ENCODE measurements at places on chromosomes 1 and 21. TPM values are rescaled to one million over a fixed set of nuclear protein-coding genes. Genes with fewer than 3 reads are reported as not detected.

PINK1 gene
- total RNA-seq, result 151 TPM

- H3K27me3 ChIP-seq, result no peaks in the 10 kb centered on the region
- no peak overlapping the region for H3K27ac ChIP-seq
- H3K36me3 ChIP-seq, result no peaks in the 10 kb centered on the region
- DNase-seq, result no peak
- H3K4me3 ChIP-seq, result no peak overlapping the region
- peaks cover 32% of the 10 kb centered on the region for H3K4me1 ChIP-seq
These were observed 7.6 kb upstream of the ENAH start for GRCh38 chr1:225660544-225660946.

PIGR gene
- not detected for total RNA-seq

DNA sequence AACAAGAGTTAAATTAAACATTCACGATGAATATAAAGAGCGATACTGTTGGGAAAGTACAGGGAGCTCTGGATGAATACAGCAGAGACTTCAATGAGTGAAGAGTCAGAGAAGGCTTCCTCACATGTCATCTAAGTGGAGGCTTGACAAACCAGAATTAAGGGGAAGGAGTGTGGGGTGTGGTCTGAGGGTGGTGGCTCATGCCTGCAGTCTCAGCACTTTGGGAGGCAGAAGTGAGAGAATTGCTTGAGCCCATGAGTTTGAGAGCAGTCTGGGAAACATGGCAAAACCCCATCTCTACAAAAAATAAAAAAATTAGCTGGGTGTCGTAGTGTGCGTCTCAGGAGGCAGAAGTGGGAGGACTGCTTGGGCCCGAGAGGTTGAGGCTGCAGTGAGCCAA, 8.7 kb downstream of the SDHB start:
- H3K4me1 ChIP-seq, result peaks cover 3% of the 10 kb centered on the region
- H3K27ac ChIP-seq, result no peak overlapping the region
- peaks cover 38% of the 10 kb centered on the region for H3K36me3 ChIP-seq
- no peaks in the 10 kb centered on the region for H3K27me3 ChIP-seq
- no peak overlapping the region for H3K4me3 ChIP-seq

CENPL gene
- total RNA-seq, result 16.9 TPM

AZIN2 gene
- 1.5 TPM for total RNA-seq

- H3K36me3 ChIP-seq, result no peaks in the 10 kb centered on the region
- H3K27ac ChIP-seq, result no peak overlapping the region
- no peak for DNase-seq
- no peaks in the 10 kb centered on the region for H3K27me3 ChIP-seq
- no peak overlapping the region for H3K4me3 ChIP-seq
- peaks cover 9% of the 10 kb centered on the region for H3K4me1 ChIP-seq
These were observed 46.6 kb downstream of the S1PR1 start for GRCh38 chr1:101283443-101283842.

- H3K36me3 ChIP-seq, result peaks cover 4% of the 10 kb centered on the region
- peaks cover 23% of the 10 kb centered on the region for H3K4me1 ChIP-seq
- H3K4me3 ChIP-seq, result no peak overlapping the region
- H3K27ac ChIP-seq, result no peak overlapping the region
- H3K27me3 ChIP-seq, result no peaks in the 10 kb centered on the region
These were observed 25.4 kb downstream of the ECE1 start for GRCh38 chr1:21264898-21265297.

- H3K4me3 ChIP-seq, result no peak overlapping the region
- no peaks in the 10 kb centered on the region for H3K36me3 ChIP-seq
- peak; percentile 21 for DNase-seq
- no peaks in the 10 kb centered on the region for H3K4me1 ChIP-seq
These were observed 101.5 kb upstream of the TLR5 start for GRCh38 chr1:223244366-223245103.

- H3K27ac ChIP-seq, result no peak overlapping the region
- DNase-seq, result peak; percentile 65
- no peaks in the 10 kb centered on the region for H3K36me3 ChIP-seq
- peaks cover 20% of the 10 kb centered on the region for H3K4me1 ChIP-seq
- peak overlapping the region; percentile 51 for H3K4me3 ChIP-seq
These were observed 26.2 kb downstream of the EXTL2 start for GRCh38 chr1:100868364-100868995.

GRCh38 chr1:53737648-53738204, 1.2 kb downstream of the GLIS1 start:
- no peaks in the 10 kb centered on the region for H3K36me3 ChIP-seq
- no peaks in the 10 kb centered on the region for H3K27me3 ChIP-seq
- no peak for DNase-seq
- H3K4me1 ChIP-seq, result peaks cover 33% of the 10 kb centered on the region
- H3K4me3 ChIP-seq, result no peak overlapping the region
- no peak overlapping the region for H3K27ac ChIP-seq

SHISAL2A gene
- total RNA-seq, result not detected

DNA sequence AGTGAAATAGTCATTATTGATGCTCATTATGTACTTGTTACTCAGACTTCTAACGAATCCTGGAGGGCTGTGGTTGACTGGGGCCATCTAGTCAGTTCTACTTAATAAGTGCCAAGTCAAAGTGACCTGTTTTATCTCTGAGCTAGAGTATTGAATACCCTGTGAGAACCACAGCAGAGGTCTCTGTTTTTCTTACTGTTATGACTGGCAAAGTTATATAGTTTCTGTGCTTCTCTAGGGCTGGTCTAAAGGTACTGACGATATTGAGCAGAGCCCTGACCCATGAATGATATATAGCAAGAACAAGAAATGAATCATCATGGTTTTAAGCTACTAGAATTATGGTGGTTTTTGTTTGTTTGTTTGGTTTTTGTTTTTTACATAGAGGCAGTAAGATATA, 555.8 kb downstream of the PLA2G4A start:
- no peak overlapping the region for H3K27ac ChIP-seq
- H3K27me3 ChIP-seq, result no peaks in the 10 kb centered on the region
- DNase-seq, result no peak
- H3K36me3 ChIP-seq, result no peaks in the 10 kb centered on the region

GSTM5 gene
- total RNA-seq, result 2.4 TPM

DNA sequence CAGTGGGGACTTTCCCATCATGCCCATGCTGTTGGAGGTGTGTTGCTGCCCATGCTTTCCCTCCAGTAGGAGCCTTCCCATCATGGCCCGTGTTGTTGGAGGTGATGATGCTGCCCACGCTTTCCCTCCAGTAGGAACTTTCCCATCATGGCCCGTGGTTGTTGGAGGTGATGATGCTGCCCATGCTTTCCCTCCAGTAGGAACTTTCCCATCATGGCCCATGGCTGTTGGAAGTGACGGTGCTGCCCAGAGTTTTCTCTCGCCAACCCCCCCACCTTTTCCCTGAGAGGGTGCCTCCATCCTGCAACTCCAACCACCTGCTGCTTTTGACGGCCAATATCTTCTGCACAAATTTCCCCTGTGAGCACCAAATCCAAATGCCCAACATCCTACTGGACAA, 205.7 kb downstream of the TOMM20 start:
- no peak overlapping the region for H3K27ac ChIP-seq
- no peak overlapping the region for H3K4me3 ChIP-seq
- H3K4me1 ChIP-seq, result peaks cover 20% of the 10 kb centered on the region

GRCh38 chr1:244181867-244182266, 130.8 kb downstream of the ZBTB18 start:
- no peaks in the 10 kb centered on the region for H3K27me3 ChIP-seq
- H3K36me3 ChIP-seq, result no peaks in the 10 kb centered on the region
- no peaks in the 10 kb centered on the region for H3K4me1 ChIP-seq
- no peak overlapping the region for H3K4me3 ChIP-seq
- no peak overlapping the region for H3K27ac ChIP-seq
- DNase-seq, result no peak

GRCh38 chr1:55700359-55701130, 485.4 kb upstream of the USP24 start:
- no peaks in the 10 kb centered on the region for H3K36me3 ChIP-seq
- H3K4me3 ChIP-seq, result no peak overlapping the region
- peak overlapping the region; percentile 71 for H3K27ac ChIP-seq
- no peaks in the 10 kb centered on the region for H3K27me3 ChIP-seq

NOL9 gene
- 27.8 TPM for total RNA-seq

DNA sequence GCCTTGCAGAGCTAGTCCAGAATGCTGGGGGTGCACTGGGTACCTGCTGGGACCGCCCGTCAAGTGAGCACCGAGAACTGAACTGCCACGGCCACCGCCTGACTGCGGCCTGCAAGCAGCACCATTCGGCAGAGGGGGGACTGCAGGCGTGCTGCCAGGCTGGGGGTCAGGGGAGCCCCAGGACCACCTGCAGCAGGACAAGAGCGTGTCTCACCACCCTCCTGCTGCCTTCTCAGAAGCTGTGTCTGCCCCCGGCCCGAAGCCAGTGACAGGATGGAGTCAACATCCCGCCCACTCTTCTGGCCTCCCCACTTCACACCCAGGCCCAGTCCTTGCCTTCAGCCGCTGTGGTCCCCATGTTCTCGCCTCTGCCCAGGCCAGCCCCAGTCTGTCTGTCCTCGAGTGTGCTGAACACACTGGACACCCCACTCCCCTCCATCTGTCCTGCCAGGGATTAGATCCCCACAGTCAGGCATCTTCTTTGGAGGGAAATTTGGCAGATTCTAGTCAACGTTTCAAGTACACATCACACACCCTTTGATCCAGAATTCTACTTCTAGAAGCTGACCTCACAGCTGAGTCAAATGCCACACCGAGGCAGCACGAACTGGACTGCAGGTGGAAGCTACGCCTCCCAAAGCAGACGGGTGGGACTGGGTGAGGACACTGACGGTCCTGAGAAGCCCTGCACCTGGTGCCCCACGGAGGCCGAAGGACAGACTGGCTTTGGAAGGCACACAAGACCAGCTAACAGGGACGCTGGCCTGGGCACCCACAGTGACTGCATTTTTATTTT, 26.0 kb downstream of the PTTG1IP start:
- no peak overlapping the region for H3K4me3 ChIP-seq
- H3K4me1 ChIP-seq, result peaks cover 9% of the 10 kb centered on the region
- no peak overlapping the region for H3K27ac ChIP-seq
- H3K36me3 ChIP-seq, result peaks cover 37% of the 10 kb centered on the region

DNA sequence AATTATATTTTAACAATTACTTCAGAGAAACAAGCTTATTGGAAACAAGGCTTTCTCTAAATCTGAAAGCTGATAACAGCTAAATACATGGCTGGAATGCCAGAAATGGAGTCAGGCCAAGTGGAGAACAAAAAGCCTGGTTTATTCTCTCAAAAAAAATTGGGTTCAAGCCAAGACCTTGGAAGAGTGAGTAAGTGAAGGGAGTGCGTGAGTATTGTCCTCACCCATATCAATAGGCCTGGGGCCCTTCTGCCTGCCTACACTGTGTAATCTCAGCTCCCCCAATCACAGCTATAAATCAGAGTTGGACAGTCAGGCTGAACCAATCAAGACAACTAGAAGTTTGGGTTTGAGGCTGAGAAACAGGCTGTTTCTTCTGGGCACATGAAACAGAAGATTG, 7.4 kb downstream of the KYAT3 start:
- peak; percentile 86 for DNase-seq
- H3K36me3 ChIP-seq, result no peaks in the 10 kb centered on the region
- peak overlapping the region; percentile 77 for H3K27ac ChIP-seq

DNA sequence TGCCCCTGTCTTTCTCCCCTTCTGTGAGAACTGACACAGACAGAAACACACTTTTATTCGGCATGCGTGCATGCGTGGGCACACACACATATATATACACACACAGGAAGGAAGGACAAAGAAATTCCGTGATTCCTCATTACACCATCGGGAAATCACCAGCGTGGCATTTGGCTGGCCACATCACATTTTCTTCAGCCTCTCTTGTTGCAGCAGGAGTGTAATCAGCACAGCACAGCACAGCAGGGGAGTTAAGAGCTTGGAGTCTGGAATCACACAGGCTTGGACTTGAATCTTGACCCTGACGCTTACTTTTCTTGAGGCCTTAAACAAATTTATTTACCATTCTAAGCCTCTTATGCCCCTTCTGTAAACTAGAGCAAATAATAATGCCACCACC, 45.3 kb upstream of the EPHA8 start:
- no peaks in the 10 kb centered on the region for H3K4me1 ChIP-seq
- H3K27ac ChIP-seq, result no peak overlapping the region
- no peak for DNase-seq
- H3K27me3 ChIP-seq, result no peaks in the 10 kb centered on the region

DNA sequence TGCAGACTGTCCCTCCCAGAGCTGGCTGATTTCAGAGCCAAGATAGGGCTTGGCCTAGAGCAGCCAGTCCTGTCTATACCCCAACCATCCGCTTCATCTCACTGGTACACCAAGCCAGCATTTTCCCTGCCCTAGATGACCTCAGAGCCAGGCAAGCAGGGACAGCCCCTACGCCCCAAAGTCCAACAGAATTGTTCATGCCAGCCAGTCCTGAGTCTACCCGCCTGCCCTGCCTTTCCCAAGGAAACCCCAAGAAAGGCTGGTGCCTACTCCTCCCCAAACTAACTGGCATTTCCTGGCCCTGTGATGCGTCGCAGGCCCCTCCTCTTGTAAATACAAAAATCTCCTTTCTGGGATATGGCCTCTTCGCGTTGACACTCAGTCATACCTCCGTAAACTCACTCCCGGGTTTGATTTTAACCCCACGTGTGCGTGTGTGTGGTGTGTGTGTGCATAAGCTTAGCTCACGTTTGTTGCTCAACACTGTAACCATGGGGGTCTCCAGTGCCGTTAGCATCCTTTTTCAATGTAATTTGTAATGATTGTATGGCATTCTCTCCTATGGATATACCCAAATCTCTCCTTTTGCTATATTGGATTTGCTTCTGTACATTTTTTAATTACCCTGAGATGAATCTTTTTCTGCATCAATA, 75.3 kb downstream of the SIK1 start:
- H3K27ac ChIP-seq, result no peak overlapping the region
- no peaks in the 10 kb centered on the region for H3K4me1 ChIP-seq
- no peak overlapping the region for H3K4me3 ChIP-seq
- no peaks in the 10 kb centered on the region for H3K36me3 ChIP-seq

DNA sequence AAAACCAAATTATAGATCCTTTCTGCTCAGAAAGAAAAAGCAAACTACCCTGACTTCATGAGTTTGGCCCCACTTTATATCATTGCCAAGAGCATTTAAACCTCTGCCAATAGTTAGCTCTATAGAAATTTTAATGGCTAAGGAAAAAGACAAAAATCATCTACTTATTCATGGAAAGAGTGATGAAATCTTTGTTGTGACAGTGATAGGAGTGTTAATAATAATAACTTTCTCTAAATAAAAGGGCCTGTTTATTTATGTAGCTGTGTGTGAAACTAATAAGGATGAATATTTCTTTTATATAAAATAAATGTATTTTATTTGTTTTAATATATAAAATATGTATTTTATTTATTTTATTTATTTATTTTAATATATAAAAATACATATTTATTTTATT, 6.4 kb downstream of the CHODL start:
- no peak overlapping the region for H3K27ac ChIP-seq
- no peak overlapping the region for H3K4me3 ChIP-seq
- no peaks in the 10 kb centered on the region for H3K27me3 ChIP-seq
- H3K4me1 ChIP-seq, result no peaks in the 10 kb centered on the region
